ENCODE measurements at places on chromosomes 2 and 18.
A peak's percentile ranks its signal among the peaks of the same experiment; 100 is the strongest.

- no peak for DNase-seq
Observed at GRCh38 chr18:10049747-10050146, 135.9 kb downstream of the VAPA start.

DNA sequence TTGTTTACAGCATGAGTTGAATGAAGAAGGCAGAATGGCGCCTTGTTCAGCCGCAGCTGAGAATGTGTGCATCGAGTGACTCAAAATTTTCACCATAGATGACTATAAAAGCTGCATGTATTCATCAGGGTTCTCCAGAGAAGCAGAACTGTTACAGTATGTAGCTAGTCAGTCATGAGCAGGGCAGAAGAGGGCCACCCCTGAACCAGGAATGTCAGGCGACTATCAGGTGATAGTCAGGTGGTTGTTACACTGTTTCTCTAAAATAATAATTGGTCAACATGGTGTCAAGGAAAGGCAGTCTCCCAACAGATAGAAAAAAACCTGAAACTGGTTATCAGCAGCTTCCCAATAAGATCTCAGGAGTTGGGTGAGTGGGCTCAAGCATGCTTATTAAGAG, 20.2 kb upstream of the NOSTRIN start:
- no peak for DNase-seq

- peak; percentile 28 for DNase-seq
Observed at GRCh38 chr2:219171231-219171651, 1.4 kb upstream of the SLC23A3 start.

GRCh38 chr2:64485961-64486360, 32.0 kb downstream of the LGALSL start:
- DNase-seq = no peak

GRCh38 chr18:50096766-50097435, 98.0 kb downstream of the MYO5B start:
- no peak for DNase-seq

DNA sequence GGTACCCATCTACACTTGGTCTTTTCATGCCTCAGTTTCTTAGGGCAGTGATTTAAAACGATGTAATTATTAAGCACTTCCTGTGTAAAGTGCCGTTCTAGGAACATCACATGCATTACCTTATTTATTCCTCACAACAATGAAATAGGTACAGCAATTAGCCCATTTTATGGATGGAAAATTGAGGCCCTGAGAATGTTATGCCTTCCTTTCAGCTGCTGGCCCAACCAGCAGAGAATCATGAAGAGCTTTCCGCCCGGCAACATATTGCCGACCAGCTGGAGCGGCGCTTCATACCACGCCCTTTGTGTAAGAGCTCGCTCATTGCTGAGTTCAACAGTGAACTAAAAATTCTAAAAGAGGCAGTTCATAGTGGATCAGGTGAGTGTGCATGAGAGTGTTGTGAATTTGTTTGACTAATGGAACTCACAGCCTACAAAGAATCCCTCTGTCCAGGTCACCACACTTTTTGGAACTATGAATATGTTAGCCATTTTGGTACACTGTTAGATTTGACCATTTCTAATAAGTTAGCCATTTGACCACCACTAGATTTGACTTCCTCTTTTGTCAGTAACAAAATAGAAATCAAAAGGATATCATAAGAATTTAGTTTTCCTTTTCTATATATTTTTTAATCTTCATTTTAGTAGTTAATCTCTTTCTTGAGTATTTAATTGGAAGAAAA, 25.6 kb upstream of the RPE start:
- no peak for DNase-seq

- DNase-seq = no peak
Observed at GRCh38 chr2:9697909-9698308, 67.1 kb upstream of the YWHAQ start.

GRCh38 chr2:147588191-147588590, 256.6 kb upstream of the ACVR2A start:
- DNase-seq = peak; percentile 45

DNA sequence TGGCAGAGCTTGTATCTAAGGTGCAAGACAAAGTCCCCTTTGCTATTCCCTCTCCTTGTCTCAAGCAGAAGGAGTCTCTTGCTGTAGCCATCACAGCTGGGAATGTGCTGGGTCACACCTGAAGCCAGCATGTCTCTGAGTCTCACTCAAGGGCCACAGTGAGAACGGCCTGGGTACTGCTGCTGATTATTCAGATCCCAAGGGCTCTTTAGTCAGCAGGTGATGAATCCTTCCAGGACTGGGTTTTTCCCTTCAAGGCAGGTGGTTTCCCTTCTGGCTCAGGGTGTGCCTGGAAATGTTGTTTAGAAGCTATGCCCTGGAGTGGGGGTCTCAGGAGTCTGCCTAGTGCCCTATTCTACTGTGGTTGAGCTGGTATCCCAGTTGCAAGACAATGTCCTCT, 356.3 kb downstream of the PARD3B start:
- DNase-seq = no peak

DNA sequence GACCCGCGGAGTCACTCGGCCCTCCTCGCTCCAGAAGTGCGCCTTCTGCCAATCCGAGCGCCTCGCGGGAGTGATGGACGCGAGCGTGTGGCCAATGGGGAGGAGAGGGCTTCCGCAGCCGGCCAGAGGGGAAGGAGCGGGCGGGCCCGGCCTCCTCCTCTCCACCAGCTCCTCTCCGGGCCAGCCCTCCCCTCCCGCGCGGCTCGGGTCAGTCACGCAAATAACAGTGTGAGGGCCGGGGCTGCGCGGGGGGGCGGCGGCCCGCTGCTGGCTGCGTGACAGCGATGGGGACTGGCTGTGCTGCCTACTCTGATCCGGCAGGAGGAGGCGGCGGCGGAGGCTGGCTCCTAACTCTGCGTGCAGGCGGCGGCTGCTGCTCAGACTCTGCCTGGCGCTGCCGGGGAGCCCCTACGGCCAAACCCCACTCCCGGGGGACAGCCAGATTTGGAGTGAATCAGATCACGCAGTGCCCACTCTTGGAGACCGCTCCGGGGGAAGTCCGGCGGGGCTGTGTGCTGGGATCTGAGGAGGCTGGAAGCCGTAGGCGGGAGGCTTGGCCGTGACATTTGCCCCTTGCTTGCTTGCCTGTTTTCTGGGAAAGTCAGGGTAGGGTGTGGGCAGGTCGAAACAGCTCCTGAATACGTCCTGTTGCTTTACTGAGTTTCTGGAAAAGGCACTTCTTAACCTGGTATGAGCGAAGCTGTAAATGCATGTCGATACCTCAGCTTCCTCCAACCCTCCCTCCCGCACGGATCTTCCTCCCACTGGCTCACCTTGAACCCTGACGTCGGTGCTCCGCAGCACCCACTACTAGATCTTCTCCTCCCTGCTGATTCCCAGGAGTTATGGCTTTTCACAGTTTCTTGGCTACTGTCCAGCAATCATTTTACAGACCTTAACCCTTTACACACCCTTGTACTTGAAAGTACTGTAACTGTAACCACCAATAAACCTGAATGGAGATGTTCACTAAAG, 97.9 kb upstream of the SERTAD2 start:
- no peak for DNase-seq

DNA sequence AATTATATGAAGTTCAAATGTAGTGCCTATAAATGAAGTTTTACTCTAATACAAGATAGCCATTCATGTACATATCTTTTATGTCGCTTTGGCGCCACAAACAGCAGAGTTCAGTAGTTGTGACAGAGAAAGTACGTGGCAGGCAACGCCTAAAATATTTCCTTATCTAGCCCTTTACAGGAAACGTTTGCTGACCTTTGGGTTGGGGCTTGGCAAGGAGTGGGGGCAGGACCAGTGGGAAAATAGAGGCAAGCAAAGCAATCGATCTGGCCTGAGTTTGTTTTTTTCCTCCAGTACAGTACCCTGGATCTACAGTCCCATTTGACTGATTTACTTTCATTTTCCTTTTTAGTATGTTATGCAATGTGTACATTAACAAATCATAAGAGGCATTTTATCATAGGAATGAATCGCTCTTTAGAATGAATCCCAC, 13.1 kb downstream of the CCDC68 start:
- no peak for DNase-seq

GRCh38 chr2:68784188-68784587, 49.6 kb downstream of the ARHGAP25 start:
- no peak for DNase-seq

GRCh38 chr2:55804535-55804934, 110.9 kb upstream of the PNPT1 start:
- no peak for DNase-seq

GRCh38 chr2:160557903-160558302, 64.3 kb upstream of the RBMS1 start:
- DNase-seq = no peak

GRCh38 chr2:141411419-141411818, 719.4 kb downstream of the LRP1B start:
- DNase-seq = no peak

DNA sequence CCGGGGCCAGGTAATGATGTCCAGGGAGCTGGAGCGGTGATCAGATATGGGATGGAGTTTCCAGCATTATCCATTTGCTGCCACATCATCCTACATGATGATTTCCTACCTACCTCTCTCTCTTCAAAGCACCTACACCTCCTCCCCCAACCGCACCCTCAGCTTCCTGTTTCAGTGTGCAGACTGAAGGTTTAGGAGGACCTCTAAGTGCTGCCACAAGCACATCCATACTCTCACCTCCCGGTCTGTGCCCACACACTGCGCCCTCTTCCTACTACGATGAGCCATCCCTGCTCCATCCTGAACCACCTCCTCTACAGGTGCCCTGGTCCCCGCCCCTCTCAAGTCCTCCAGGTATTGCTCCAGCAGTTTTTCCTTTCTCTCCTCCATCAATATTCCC, 123.7 kb downstream of the ALPK2 start:
- no peak for DNase-seq

- DNase-seq = no peak
Observed at GRCh38 chr2:105417857-105418436, 19.1 kb upstream of the FHL2 start.

GRCh38 chr2:23520256-23520655, 135.3 kb downstream of the KLHL29 start:
- DNase-seq = no peak

GRCh38 chr2:231985823-231986261, 24.3 kb downstream of the DIS3L2 start:
- no peak for DNase-seq

- DNase-seq = no peak
Observed at GRCh38 chr18:2495381-2495780, 75.9 kb downstream of the METTL4 start.

- DNase-seq = no peak
Observed at GRCh38 chr2:236661762-236662110, 92.1 kb downstream of the ACKR3 start.

GRCh38 chr2:61328707-61329251, 142.1 kb downstream of the USP34 start:
- DNase-seq = no peak

GRCh38 chr2:120238728-120239487, 13.7 kb upstream of the RALB start:
- no peak for DNase-seq

DNA sequence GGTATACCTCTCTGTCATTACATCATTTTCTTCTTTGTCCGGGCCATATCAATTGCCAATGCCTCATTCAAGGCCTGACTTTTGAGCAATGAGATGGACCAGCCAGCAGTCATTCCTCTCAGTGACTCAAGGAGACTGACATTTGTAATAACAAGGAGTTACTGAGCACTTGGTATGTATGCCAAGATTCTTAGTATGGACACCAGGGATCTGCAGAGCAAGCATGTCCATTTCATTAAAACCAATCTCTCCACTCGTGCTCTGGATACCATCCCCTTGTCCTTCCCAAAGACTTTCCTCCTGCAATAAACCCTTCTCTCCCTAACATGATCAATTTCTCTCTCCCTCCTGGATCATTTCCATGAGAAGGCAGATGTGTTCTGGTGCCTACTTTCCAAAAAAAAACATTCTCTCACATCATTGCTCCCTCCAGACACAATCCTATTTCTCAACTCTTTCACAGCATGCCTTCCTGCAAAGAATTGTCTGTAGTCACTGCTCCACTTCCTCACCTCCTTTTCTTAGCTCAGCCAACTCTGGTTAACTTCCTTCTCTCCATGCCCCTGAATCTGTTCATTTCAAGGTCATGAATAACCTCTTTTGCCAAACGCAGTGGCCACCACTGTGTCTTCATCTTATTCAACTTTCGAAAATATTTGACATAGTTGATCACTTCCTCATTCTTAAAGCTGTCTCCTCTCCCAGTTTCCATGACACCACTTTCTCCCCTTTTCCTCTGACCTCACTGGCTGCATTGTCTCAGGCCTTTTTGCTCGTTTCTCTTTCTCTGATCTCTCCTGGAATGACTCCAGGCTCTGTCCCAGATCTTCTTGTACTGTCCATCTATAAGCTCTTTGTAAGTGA, 102.8 kb upstream of the CYP1B1 start:
- peak; percentile 54 for DNase-seq

DNA sequence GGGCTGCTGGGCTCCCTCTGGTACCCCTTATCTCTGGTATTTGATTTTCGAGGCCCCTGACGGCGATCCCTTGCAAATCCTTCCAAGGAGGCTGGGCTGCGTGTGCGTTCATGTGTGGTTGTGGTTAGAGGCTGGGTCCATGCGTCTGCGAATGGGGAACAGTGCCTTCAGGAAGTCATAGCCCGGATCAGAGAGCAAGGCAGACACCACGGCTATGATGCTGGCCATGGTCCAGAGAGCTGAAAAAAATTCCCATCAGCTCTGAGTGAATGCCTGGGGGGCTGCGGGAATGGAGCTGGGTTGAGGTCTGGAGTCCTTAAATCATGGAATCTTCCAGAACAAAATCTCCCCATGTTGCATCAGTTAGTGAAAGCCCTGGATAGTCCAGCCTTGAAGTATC, 145.5 kb downstream of the ACKR3 start:
- DNase-seq = no peak

- DNase-seq = no peak
Observed at GRCh38 chr2:217806482-217806765, 196.4 kb downstream of the TNS1 start.

- no peak for DNase-seq
Observed at GRCh38 chr2:152034257-152034801, 64.5 kb downstream of the CACNB4 start.

DNA sequence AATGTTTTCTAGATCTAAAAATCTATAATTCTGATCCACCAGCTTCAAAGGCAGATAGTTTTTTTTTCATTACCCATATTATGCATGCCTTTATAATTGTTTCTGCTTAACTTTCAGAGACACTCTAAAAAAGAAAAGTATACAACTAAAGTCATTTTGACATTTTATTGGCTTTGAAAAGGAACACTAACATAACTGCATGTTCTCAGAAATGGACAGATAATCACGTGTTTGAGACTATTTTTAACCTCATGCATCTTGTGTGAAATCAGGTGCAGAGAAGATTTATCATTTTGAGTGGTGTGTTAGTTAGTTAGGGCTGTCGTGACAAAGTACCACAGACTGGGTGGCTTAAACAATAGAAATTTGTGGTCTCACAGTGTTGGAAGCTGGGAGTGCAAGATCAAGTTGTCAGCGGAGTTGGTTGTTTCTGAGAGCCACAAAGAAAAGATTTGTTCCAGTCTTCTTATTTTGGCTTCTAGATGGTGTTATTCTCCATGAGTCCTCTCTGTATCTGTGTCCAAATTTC, 841.4 kb upstream of the LRATD1 start:
- no peak for DNase-seq

- no peak for DNase-seq
Observed at GRCh38 chr2:136534811-136535210, 230.5 kb upstream of the THSD7B start.

GRCh38 chr2:97911206-97911921, 84.4 kb downstream of the TMEM131 start:
- no peak for DNase-seq

GRCh38 chr2:170815311-170815710, 1.4 kb upstream of the GAD1 start:
- no peak for DNase-seq

Measured in fibroblast of skin of left biceps (primary cell).